ENCODE measurements at places on chromosomes 4 and X. TPM values are rescaled to one million over a fixed set of nuclear protein-coding genes. Genes with fewer than 3 reads are reported as not detected.

DNA sequence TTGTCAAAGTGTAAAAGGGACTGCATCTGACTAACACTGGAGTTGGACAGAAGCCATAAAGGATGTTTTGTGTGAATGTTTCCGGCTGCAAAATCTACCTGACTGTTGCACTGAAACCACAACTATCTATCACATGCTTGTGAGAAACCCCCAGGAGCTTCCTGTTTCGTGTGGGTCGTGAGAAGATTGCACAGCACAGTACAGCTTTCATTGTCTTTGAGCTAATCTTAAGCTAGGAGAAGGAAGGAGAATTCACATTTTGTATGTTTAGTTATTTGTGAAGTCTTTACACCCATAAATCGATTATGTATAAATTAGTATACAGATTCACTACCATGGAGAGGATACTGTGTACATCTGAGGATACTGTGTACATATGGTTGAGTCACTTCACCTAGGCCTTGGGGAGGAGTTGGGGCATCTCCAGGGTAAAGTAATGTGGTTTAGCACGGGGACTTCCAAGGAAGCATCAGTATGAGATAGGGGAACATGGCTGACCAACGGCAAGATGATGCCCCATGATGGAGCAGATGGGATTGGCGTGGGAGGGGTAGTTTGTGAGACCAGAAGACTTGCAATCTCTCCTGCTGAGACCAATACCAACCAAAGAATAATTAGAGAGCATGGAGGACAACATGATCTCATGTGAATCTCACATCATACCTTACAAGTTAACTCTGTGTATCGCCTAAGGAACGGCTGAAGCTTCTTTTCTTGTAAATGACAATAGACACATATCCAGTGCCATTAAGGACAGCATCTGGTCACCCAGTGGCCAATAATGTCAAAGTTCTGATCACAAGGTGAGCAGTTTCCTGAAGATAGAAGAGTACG lies 43.1 kb upstream of the FAM9C start:
- peak; percentile 90 for DNase-seq

Gene SPATA18
- total RNA-seq, result not detected

Gene PHOX2B
- not detected for total RNA-seq

- DNase-seq, result no peak
Observed at GRCh38 chr4:67576538-67576937, 18.0 kb downstream of the STAP1 start.

Gene NDST3
- 0.74 TPM for total RNA-seq

GRCh38 chr4:149292425-149293007 lies 523.1 kb downstream of the IQCM start:
- DNase-seq, result no peak
